ENCODE measurements at places on chromosomes 16 and 17.

GRCh38 chr17:50283246-50283645 lies 9.0 kb downstream of the TMEM92 start:
- no peak for DNase-seq

DNA sequence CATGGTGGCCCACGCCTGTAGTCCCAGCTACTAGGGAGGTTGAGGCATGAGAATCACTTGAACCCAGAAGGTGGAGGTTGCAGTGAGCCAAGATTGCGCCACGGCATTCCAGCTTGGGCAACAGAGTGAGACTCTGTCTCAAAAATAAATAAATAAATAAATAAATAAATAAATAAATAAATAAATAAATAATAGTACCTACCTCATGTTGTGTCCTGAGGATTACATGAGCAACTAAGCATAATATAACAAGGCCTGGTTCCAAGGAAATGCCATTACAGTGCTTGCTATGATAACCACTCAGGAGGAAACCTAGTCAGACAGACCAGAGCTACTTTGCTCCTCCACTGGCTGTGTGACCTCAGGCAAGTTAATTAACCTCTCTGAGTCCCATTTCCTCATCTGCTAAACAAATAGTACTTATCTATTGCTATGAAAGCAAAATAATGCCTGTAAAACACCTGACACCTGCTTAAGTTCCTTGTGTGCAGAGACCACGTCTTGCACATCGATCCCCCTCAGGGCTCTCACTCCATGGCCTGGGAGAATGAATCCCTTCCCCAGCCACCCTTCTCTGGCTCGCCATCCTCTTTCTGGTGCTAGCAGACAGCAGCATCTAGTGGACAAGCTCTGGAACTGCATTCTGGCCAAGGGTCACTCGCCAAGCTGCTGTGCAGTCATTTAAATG lies 7.5 kb downstream of the EPOP start:
- peak; percentile 81 for DNase-seq

GRCh38 chr17:64615028-64615677 lies 47.0 kb downstream of the SMURF2 start:
- no peak for DNase-seq

DNA sequence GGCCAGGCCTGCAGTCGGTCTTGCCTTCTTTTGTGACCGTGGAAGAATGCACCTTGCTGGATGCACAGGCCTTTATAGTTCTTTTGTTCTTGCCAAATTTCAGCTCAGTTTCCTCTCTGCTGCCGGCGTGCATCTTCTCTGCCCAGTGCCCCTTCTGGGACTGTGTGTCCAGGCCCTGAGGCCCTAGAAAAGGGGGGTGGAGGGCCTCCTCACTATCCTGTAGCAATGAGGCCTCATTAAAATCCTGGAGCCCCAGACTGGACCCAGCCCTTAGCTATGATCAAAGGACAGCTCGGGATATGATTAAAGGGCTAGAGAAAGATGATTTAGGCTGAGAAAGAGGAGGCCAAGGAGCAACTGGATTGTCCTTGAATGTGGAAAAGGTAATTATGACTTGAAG lies 229.8 kb downstream of the SEC14L1 start:
- DNase-seq, result no peak

DNA sequence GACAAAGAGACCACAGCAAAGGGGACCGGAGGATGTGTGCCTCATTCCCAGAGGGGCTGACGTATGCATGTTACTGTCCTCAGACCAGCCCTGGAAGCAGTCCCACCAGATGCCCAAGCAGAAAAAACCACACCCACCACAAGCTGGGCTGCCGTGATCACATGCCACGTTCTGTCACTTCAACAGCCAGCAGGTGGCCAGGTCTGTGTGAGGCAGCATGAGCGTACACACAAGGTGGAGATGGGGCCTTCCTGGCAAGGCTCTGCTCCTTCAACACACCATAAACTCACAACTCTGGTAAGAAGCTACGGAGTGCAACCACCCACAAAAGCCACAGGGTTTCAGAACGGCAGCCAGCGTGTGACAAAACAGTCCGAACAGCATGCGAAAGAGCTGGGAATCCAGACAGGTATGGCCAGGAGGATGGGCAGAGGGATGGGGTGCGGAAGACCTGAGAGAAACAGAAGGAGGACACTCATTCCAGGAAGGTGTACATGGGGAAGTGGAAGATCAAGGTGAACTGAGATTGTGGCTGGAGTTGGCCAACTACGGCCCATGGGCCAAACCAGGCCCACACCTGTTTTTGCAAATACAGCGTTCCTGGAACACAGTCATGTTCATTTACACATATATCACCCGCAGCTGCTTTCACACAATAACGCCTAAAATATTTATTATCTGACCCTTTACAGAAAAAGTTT lies 27.9 kb downstream of the MBTPS1 start:
- DNase-seq, result no peak

DNA sequence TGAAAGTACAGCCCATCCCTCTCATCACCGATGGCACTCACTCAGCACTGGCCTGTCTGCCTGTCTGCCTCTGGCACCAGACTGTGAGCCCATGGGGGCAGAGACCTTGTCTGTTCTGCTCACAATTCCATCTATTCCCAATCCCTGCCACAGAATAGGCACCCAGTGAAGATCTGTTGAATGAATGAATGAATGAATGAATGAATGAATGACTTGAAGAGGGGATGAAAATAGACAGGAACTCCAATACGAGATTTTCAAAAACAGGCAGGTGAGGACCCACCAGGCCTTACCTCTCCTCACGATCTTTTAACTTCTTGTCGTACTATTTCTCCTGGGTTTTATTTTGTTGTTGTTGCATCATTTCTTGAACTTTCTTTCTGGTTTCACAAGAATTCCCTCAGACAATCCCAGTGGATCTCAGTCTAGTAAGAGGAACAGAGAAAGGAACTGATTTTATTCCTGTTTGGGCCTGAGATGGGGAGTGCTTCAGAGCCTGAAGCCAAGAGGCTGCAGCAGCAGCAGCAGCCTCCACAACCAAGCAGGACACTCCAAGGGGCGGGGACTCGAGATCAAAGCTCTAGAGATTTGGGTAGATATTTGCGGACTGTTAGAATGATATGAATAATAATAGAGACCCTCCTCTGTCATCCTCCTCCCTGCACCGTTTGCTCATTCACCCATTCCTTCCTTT lies 17.7 kb downstream of the KRT9 start:
- no peak for DNase-seq

DNA sequence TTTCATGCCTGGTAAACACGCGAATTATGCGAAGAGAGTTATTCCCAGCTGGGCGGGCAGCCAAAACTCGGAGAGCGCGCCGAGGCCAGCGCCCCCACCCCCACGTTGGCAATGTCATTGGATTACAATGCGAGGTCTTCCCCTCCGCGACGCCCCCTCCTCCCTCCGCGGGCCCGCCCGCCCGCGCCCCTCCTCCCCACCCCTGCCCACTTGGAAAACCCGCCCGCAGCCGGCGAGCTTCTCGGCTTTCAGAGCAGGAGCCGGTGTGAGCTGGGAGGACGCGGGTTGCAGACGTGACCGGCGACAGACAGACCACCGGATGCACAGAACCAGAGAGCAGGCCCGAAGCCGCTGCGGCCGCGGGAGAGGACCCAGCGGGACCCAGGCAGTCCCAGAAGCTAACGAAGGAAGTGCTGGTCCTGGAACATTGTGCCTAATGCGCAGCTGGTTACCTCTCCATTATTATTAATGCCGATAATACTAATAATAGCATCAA lies 4.0 kb downstream of the NOG start:
- no peak for DNase-seq

DNA sequence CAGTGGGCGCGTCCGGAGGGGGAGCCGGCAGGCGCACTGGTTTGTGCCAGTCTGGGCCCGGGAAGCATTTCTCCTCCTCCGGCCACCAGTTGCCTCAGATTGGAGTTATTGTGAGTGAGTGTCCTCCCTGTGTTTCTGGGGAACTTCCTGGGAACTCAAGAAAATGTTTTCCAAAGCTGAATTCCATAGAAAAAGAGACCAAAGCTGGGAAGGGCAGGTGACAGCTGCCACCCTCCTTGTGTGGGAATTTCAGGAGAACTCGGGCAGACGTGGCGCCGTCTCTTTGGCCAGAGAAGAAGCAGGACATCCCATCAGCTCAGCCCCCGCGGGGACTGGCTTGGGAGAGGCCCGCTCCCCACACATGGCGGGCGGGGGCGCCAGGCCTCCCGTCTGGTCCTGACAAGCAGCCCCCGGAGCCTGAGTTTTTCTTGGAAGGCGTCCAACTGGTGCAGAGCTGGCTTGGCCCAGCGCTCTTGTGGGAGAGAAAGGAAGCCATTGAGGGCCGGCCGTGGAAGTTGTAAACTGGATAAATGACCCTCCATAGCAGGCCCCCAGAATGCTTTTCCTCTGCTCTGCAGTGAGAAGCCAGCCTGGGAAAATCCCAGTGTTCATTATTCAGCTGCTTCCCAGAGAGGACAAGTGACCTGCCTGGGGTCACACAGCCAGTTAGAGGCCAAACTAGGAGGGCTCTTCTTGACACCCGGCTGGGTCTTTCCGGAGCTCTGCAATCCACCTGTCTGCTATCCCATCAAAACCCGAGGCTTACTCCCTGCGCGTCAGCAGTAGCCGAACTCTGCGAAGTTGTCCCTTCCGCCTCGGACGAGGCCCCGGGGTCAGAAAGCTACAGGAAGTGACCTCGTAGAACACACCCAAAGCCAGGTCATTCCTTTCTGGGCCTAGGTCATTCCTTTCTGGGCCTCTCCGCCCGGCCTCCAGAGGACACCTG lies 39.2 kb upstream of the GSE1 start:
- peak; percentile 26 for DNase-seq

DNA sequence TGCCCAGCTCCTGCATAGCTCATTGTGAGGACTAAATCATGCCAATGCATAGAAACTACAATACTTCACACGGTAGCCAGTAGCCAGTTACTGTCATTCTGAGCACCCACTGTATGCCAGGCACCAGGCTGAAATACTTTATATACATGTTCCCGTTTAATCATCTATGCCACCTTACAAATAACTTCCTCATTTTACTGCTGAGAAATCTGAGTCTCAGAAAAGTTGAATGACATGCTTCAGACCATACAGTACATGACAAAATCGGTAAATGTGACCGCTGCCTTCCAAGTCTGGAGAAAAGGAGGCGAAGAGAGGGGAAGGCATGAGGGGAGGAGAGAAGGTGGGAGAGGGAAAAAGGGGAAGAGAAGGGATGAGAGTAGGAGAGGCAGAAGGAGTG lies 9.2 kb upstream of the TLCD3B start:
- no peak for DNase-seq

DNA sequence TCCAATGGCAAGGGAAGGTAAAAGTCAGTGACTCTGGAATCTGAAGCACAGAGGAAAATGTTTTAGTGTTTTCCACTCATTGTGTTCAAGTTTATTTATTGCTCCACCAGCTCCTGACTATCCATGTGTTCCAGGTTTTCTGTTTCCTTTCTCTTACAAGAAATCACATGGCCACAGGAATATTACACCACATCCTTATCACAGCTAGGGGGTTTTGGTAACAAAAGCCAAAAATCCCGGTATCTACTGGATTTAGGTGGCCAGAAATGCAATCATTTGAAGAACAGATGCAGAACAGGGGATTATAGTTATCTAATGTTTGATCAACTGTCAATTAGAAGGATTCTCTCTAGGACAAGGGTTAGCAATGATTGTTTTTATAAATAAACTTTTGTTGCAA lies 47.9 kb downstream of the STH start:
- no peak for DNase-seq

GRCh38 chr16:13165024-13165423 lies 263.6 kb downstream of the SHISA9 start:
- no peak for DNase-seq

DNA sequence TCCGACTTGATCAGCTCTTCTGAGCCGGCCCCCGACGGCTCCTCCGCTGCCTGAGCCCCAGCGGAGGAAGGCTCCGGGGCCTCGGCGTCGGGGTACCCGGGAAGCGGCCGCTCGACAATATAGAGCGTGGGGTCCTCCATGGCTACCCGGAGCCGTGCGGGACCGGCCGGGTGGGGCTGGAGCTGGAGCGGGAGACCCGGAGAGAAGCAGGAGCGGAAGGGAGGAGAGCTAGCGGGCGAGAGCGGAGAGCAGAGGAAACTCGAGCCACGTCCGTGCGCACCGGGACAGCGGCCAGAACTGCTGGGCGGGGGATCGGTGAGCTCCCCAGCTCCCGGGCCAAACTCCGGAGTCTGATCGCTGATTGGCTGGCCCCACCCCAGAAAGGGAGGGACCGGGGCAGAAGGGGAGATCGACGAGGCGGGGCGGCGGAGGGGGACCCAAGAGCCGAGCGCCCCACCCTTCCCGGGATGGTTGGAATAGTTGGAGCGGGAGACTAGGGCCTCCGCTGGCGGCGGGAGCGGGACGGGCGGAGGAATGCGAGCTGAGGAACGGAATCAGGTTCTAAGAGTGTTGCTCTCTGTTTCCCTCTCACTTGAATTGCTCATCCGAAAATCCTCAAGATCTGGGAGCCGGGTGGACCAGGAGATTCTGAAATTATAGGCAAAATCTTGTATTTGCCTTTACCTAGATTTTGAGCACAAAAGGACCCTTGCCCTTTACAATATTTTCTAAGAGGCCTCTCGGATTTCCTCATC lies at the start of gene CAVIN1:
Gene CAVIN1, minus strand, starts transcription at position 299 of the 755 bp plus-strand sequence. Its CDS starts 159 bp downstream, at position 140.
- no peak for DNase-seq

DNA sequence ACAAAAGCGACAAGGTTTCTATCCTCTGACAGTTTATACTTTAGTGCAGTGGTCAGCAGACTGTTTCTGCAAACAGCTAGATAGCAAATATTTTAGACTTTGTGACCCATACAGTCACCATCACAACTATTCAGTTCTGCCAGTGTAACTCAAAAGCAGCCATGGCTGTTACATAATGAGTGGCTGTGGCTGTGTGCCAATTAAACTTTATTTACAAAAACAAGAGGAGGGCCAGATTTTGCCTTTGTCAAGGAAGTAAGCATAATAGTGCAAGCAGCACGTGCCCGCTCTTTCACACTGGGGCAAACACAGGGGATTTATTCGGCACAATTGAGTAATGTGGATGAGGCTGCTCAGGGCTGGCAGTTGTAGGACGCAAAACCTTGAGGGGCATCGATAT lies 551.5 kb downstream of the MAF start:
- DNase-seq, result no peak

- DNase-seq, result peak; percentile 43
Measured at GRCh38 chr17:55760643-55761355, 9.9 kb downstream of the PCTP start.

GRCh38 chr16:51937771-51938170 lies 609.2 kb downstream of the TOX3 start:
- DNase-seq, result no peak

DNA sequence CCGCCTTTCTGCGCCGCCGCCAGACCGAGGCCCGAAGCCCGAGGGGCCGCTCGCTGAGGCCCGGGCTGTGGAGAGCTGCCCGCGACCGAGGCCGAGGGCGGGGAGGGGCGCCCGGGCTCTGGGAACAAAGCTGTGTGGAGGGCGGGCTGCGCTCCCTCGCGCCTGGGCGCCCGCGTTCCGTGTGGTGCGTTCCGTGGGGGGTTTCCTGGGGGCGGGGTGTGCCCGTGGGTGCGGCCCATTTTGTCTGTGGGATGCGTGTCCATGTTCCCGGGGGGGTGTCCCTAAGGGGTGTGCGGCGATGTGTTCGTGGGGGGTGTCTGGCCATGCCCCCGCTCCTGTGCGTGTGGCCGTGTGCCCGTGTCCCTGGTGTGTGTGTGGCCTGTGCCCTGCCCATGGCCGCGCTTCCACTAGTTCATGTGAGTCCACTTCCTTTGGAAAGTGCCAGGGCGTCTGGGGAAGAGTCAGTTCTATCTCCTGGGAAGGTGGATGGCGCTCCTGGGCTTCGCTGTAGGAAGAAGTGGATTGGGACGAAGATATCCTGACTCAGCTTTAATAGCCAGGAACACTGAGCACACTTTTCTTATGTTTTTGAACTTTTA lies 520 bp downstream of the JPT2 start:
- no peak for DNase-seq

All from Kasumi-1 (cell line).